ENCODE measurements at places on chromosomes 1 and 21.

GRCh38 chr21:31181082-31181750 is 142.9 kb upstream of the KRTAP19-8 start:
- DNase-seq, result no peak

DNA sequence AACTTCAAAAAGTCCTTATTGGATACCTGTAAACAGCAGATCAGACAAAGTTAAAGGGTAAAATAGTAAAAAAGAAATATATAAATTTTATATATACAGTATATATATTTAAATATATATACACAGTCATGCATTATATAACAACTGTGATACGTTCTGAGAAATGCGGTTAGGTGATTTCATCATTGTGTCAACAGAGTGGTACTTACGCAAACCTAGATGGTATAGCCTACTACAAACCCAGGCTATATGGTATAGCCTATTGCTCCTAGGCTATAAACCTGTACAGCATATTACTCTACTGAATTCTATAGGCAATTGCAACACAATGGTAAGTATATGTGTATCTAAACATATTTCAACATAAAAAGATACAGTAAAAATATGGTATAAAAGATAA is 222.7 kb downstream of the NUF2 start:
- DNase-seq, result no peak

- no peak for DNase-seq
Measured at GRCh38 chr21:31482460-31482859, 138.4 kb upstream of the TIAM1 start.

- no peak for DNase-seq
Measured at GRCh38 chr1:44059212-44059611, 27.9 kb upstream of the SLC6A9 start.

GRCh38 chr21:34843562-34843961 is 174.8 kb downstream of the CLIC6 start:
- DNase-seq, result no peak
